ENCODE measurements at places on chromosomes 5 and 9.

DNA sequence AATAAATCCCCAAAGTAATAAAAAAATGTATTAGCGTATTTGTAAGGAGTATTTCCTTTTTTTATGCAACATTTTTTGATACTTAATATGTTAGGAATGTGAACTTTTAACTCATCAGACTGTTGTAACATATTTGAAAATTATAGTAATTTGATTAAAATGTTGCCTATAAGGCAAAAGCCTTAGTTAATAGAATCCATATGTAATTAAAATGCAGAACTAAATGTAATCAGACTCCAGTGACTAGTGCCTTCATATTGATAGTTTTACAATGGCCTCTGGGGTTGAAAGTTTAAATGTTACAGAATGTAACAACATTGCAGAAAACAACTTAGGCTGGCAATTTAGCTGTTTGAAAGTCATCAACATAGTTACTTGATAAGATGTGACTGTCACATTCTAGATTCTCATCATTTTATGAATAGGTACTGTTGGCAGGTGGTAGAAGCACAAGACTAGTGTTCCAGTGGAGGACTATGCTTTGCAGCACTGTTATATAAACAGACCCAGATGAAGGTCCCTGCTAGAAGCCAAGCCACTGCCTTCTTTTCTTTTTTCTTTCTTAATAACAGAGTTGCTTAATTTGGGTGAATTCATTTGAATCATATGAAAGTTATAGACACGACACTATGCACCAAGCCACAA, 382.9 kb downstream of the CCDC171 start:
- no peak for DNase-seq

DNA sequence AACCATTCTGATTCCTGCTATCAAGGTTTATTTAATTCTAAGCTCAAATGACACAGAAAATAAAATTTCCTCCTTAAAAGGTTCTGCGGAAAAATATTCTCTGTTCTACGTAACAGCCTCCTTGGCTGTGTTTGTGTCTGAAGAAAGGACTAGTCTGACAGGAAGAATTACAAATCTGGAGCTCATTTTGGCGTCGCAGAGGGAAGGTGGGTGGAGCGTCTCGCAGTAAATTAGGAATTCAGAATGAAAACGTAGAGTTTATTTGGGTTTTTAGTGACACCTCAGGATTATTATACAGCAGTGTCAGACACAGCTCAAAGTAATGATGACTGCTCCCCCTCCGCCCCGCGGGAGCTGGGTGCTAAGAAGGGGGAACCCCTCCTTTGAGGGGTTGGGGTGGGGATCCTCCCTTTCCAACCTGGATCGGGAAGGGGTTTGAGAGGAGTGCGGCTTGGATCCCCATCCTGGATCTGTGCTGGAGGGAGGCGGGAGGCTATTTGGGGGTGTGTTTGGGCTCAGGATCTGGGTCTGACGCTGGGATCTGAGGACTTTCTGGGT, 933 bp upstream of the TGFBR1 start:
- no peak for DNase-seq

- DNase-seq = no peak
These were observed 347.6 kb downstream of the EBF1 start for GRCh38 chr5:158751961-158752655.

- no peak for DNase-seq
These were observed 267.9 kb upstream of the SEMA6A start for GRCh38 chr5:116842514-116842961.

DNA sequence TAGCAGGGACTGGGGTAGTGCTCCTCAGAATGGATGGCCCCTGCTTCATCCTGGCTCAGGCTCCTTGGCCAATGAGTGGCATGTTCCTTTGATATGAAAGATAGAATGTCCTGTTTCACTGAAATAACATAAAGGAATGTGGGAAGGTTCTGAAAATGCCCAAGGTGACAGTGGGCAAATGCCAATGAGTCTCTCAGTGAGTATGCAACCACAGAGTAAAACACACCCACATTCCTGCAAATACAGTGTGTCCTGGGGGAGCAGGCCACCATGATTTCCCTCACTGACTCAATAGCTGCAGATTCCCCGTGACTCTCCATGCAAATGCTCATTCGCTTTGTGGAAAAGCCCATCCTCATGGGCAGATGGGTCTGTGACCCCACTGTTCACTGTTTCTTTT, 36.4 kb downstream of the ZNF366 start:
- DNase-seq = no peak

Measured in GM18507 (cell line).